ENCODE measurements at places on chromosomes 5 and 9.
A peak's percentile ranks its signal among the peaks of the same experiment; 100 is the strongest.

DNA sequence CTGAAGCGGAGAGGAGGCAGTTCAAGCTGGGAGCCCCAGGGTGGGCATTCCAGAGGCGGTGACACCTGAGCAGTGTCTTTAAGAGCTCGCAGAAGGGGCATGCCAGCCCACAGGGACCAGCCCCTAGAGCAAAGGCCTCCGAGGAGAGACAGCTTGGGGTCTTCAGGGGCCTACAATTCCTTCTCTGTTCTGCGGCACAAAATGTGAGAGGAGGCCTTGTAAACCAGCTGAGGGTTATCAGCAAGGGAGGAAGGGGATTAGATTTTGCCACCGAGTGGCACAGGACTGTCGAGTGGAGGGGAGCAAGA lies 505 bp upstream of the SIGMAR1 start:
- no peak for DNase-seq

DNA sequence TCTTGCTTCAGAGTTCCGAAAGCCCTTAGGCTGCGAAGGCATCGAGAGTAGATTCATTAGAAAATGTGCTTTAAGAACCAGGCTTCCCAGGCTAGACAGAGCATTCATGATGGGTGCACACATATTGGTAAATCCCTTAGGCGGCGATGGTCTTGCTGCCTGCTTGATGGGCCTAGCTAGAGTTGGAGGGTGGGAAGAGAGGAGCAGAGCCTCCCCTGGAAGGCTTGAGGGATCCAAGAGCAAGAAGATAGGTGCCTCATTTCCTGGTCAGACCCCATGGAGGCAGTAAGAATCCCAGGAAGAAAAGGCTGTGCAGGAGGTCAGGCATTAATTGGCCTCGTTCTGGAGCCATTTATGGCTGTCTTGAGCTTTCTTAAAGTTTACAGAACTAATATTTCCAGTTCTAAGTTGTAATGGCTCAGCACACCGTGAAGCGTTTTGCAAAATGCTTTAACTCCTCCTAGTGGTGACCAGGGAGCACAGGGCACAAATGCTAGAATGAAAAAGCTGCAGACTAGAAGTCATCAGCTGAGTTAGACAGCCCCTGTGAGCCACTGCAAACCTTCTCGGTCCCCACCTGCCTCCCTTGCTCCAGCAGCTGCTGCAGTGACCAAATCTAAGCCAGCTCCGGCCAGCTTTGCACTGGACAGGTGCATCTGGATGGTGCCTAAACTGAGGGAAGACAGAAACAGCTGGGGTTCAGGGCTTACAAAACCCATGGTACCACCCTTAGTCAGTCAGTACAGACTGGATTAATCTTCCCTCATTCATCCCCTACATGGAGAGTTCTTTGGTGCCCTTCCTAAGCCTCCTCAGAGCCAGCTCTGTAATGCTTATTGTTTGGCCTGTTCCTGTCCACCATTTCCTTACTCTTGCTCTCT lies 14.7 kb downstream of the SLC45A2 start:
- no peak for DNase-seq

DNA sequence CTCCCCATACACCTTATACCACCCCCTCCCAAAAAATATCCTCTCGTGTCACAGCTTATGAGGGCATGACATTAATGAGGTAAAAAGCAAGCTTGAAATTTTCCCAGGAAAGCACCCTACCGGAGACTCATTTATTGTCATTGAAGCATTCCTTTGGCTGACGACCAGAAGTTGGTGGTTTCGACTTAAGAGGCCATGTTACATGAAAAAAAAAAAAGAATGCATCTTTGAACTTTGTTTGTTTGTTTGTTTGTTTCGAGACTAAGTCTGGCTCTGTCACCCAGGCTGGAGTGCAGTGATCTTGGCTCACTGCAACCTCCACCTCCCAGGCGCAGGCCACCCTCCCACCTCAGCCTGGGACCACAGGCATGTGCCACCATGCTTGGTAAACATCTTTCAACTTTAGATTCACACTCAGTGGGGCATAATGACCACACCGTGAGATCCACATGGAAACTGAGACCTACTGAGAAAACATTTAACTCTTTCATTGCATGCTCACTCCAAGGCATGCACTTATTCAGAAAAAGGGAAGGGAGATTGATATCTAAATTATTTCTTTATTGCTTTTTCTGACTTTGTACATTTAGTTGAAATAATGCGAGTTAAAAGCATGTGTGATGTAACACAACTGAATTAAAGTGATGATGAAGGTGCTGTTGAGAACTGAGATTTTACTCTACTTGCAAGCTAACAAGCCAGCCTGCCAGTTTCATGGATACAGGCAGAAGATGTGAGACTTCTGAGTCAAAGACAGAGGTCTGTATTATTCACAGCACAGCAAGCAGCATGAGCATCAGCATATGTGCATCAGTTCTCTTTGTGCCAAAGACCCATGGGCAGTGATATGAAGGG lies 5.1 kb upstream of the RAB14 start:
- no peak for DNase-seq

DNA sequence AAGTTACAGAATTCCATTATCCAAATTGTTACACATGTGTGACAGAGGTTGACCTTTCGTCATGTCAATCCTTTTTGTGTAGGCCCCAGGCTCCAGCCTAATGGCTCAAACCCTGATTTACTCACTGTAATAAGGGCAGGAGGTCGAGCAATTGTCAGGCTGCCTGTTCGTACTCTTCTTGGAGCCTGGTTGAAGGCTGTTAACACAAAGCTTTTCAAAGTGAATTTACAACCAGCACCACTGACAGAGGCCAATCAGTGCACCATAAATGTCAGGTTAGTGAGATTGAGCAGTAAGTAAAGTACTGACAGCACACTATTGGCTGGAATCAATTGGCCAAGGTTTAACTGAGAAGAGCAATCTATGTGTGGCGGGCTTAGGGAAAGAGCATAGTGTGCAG lies 16.8 kb downstream of the PRDM6 start:
- DNase-seq: no peak

GRCh38 chr5:38462976-38463633 lies 93.3 kb downstream of the LIFR start:
- DNase-seq: no peak

- DNase-seq: peak; percentile 16
Observed at GRCh38 chr5:73447530-73448462, 781 bp downstream of the FOXD1 start.

- DNase-seq: no peak
Observed at GRCh38 chr9:3963643-3964369, 336.1 kb downstream of the GLIS3 start.

DNA sequence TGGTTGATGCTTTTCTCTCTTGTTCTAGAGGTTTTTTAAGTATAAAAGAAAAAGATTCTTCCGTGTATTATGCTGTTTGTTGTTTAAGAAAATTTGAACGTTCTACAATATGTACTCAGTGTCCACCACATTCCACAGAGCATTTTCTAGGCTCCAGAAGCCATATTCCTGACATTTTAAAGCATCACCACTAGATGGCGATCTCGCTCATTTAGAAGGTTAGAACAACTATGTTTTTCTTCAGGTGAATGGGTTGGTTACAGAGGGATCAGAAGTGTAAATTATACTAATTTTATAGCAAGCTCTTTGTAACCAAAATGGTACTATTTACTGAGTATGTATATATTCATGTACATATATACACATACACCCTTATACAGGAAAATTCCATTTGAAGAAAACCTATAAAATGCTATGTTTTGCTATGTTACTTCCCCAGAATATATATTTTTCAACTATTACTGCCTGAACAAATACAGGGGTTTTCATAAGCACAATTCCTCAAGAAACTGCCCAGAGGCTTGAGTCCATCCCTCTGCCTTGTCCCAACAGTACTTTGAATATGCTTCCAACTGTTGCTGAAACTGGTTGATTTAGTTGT lies 284.3 kb downstream of the CCDC171 start:
- no peak for DNase-seq

- no peak for DNase-seq
Observed at GRCh38 chr9:130433168-130433946, 11.4 kb upstream of the ASS1 start.

DNA sequence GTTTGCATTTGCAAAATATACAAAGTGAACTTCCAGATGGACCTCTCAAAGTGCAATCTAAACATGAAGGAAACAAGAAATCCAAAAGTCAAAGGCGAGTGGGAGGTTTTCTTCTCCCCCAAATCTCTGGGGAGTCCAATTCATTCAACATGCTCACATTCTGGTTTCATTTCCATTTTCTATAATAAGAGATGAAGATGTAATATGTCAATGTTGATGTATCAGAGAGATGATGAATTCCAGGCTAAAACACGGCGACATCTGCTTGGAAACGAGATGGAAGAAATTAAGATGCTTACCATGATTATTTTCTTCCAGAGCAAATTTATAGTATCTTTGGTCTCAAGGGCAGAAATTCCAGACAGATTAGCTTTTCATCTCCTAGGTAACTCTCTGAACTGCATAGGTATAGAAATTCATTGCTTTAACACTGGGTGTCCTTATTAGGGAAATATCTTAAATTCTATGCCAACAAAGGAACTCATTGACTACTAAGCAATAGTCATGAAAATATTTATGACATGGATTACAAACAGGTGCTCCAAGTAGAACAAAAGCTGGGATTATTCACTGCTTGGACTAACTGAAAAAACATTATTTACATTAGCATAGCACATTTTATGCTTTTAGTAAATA lies 287.9 kb downstream of the SEC61B start:
- no peak for DNase-seq

DNA sequence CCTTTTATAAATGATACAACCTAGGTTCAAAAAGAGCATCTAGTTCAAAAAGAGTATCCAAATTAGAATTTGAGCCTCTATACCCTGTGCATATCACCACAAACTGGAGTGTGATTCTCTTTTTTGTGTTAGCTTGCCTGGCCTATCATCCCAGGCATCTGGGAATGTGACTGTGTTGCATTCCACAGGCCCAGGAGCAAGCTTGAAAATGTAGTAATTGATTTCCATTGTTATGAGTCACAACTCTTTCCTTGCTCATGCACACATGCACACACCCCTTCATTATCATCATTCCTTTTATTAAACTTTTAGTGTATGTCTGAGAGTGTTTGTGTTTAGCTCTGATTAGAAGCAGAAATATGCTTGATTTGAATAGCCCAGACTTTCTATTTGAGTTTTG lies 75.2 kb downstream of the FCHO2 start:
- no peak for DNase-seq

DNA sequence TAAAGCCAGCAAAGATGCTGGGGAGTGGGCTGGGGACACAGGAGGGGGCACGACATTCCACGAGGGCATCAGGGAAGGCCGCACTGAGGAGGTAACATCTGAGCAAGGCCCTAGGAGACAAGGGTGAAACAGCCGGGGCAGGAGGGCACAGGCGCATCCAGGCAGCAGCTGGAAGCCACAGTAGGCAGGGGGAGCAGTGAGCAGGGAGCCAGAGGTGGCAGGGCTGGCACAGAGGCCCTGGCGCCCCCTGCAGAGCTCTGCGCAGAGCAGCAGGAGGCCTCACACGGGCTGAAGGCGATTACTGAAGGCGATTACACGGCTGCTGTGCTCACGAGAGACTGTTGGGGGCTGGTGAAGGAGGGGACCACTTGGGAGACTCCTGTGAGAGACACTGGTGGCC lies 15.4 kb downstream of the LMAN2 start:
- no peak for DNase-seq

GRCh38 chr9:2559192-2560152 lies 62.1 kb upstream of the VLDLR start:
- no peak for DNase-seq

DNA sequence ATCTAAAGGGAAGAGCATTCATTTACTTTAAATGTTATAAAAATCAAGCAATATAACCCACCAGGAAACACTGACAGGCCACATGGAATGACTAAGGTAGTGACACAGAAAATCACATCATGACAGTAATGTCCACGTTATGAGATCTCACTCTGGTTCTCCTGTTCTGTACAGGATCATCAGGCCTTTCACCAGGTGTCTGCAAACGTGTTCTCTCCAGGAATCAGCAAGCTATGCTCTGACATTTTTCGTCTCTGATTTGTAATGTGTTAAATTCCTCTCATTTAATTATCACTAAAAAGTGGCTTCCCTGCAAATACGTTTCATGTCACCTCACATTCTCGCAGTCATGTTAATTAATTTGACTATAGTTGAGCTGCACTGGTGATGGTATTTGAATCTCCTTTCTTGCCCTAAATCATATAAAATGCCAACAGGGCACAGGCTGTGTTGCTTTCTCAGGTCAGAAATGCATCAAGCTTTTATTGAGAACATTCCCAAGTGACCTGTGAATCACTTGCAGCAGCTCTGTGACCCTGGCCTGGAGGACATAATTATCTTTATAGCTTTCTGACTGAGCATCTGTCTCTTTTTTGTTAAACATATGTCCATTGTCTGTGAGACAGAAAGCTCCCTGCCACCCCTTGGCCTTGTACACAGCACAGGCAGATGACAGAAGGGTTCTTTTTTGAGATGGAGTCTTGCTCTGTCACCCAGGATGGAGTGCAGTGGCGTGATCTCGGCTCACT lies 196.2 kb downstream of the DIRAS2 start:
- DNase-seq: no peak

- no peak for DNase-seq
Observed at GRCh38 chr5:56837956-56838355, 22.6 kb downstream of the MAP3K1 start.

GRCh38 chr9:91771864-91772263 lies 178.2 kb downstream of the ROR2 start:
- no peak for DNase-seq

GRCh38 chr5:93454896-93455295 lies 126.1 kb downstream of the NR2F1-AS1 start:
- no peak for DNase-seq

- no peak for DNase-seq
Observed at GRCh38 chr5:79876456-79876855, 114.6 kb downstream of the MTX3 start.

GRCh38 chr9:124696101-124696500 lies 75.0 kb downstream of the NR6A1 start:
- DNase-seq: no peak

- no peak for DNase-seq
Observed at GRCh38 chr9:137303151-137303892, 1.3 kb upstream of the NRARP start.

DNA sequence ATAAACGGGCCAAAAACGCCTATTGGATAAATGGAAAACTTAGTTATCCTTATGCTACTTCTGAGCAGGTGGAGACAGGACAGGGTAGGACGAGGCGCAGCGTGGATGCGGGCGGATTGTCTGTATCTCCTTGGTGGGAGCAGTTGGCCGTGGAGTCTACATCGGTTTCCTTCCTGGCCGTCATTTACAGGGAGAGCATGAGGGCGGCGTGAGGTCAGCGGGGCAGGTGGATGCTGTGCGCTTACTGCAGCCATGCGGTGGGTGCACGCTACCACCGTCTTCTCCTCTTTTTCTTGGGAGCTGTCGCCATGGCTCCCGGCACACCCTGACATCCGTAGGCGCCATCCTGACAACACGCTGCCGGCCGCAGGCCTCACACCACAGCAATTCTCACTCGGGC lies 121.3 kb downstream of the ADAMTS2 start:
- DNase-seq: no peak

DNA sequence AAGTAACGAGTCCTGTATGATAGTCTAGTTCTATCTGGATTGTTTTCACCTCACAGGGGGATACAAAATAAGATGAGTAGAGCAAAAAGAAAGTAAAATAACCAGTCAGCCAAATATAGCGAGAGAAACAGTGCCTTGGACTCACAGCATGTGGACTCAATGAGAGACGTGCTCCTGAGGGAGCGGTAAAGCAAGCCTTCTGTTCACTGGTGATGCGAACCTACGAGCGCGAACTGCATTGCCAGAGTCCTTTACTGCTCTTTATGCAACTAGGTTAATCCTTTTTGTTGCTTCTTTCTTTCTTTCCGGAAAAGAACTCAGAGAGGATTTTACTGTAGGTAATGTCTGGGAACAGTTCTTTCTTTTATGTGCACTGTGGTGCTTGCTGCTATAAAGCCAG lies 132.7 kb downstream of the ANXA1 start:
- DNase-seq: no peak

- DNase-seq: peak; percentile 20
Observed at GRCh38 chr5:81779125-81779915, 28.4 kb upstream of the SSBP2 start.
